ENCODE measurements at places on chromosomes 1 and 21.

DNA sequence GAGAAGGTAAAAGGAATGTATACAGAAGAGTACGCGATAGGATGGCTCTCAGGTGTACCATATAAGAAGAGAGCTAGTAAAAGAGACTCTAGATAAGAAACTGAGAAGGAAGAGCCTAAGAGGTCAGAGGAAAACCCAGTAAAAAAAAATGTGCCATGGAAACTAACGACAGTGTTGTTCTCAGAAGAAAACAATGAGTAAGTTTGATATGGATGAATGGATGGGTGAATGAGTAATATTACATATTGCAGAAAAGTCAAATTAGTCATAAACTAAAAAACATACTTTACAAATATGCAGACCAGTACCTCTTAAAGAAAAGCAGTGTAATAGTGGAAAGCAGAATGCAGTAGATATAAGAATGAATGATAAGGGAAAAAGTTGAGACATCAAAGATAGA, 316.2 kb downstream of the HMCN1 start:
- DNase-seq = no peak

GRCh38 chr1:214013614-214014377, 26.0 kb downstream of the PROX1 start:
- DNase-seq = no peak

DNA sequence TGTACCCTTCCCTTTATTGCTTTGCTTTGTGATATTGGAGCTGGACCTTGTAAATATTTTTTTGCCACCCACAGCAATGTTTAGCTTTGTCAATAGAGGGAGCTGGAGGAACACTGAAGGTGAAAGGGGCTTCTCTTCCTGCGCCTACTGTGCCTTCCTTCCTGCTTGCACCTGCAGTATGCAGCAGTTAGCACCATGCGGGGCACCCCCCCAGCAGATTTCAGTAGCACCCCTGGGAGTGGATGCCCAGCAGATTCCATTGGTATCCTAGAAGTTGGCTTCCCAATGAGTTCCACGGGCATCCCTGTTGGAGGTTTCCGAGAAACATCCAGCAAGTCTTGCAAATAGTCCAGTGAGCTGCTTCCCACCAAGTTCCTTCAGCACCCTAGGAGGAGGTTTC, 25.6 kb downstream of the S100A10 start:
- peak; percentile 55 for DNase-seq

GRCh38 chr1:15557008-15557407, 27.8 kb downstream of the AGMAT start:
- no peak for DNase-seq

DNA sequence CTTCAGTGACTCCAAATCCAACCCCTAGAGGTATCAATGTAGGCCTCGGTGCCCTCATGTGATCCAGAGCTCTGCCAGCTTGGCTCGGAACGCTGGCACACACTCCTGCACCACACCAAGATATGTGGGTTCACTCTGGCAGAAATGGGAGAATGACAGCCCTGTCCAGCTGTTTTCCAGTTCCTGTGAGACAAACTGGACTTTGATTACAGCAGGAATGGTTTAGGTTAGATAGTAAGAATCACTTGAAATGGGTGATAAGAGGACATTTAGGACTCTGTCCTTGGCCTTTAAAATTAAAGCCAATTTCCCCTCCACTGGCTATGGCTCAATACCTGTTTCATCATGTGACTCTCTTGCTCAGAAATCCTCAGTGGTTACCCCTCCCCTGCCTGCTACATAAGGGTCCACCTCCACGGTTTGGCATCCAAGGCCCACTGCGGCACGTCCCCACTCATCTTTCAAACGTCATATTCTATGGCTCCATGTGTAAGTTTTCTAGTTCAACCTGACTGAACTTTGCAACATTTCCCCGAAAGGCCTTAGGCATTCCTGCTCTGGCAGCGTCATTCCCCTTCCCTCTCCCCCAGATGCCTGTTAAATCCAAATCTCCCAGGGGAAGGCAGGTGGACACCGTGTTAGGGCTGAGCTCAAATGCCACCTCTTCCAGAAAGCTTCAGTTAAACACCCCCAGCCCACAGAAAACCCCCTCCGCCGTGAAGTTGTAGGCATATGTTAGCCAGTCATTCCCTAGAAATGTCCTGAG, 44.7 kb downstream of the PLEKHA6 start:
- DNase-seq = no peak
